ENCODE measurements at places on chromosomes 7 and 10.

GRCh38 chr10:44961230-44961571 is 1.6 kb downstream of the RASSF4 start:
- no peak for DNase-seq

DNA sequence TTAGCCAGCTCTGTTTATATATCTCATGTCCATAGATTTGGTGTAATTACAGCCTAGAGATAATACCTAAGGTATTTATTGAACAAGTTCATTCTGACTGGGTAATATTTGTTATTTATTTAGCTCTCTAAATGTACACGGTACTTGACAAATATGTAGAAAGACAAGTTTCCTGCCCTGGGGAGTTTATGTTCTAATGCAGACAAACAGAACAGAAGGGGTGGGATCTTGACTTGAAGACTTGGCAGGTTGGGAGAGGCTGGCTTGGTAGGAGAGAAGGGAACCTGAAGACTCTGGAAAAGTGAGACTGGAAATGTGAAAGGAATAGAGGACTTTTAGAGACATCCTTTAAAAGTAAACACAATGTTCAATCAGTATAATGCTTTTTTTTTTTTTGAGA is 97.7 kb upstream of the CDK6 start:
- DNase-seq = no peak

DNA sequence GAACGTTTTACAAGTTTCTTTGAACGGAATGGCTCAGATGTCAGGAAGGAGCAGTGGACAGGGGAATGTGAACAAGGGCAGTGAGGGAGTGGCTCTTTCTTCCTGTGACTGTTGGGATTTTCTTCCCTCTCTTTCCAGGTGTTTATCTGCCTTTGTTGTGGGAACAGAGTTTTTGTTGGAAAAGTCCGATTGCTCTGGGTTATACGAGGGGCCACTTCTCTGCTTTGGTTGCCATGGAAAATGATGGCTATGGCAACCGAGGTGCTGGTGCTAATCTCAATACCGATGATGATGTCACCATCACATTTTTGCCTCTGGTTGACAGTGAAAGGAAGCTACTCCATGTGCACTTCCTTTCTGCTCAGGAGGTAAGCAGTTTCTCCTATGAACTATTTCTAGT is 41.4 kb downstream of the ZRANB1 start:
- DNase-seq = peak; percentile 39

GRCh38 chr10:46048152-46048551 is 2.1 kb upstream of the MSMB start:
- DNase-seq = no peak

DNA sequence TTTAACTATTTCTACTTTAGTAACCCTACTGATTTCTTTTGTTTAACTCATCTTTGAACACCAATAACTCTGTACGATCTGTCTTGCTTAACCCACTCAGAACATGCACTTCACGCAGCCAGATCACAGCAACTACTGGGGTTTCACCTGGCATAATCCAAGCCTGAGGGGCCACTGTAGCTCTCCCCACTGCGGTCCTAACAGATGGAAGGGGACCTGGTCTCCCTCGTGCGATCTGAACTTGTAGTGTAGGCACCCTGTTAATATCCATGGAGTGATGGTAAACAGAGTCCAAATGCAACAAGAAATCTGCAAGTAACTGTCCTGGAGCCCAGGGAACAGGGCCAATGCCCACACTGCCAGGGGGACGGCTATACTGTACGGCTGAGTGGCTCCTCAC is 45.5 kb downstream of the INSIG1 start:
- DNase-seq = no peak

DNA sequence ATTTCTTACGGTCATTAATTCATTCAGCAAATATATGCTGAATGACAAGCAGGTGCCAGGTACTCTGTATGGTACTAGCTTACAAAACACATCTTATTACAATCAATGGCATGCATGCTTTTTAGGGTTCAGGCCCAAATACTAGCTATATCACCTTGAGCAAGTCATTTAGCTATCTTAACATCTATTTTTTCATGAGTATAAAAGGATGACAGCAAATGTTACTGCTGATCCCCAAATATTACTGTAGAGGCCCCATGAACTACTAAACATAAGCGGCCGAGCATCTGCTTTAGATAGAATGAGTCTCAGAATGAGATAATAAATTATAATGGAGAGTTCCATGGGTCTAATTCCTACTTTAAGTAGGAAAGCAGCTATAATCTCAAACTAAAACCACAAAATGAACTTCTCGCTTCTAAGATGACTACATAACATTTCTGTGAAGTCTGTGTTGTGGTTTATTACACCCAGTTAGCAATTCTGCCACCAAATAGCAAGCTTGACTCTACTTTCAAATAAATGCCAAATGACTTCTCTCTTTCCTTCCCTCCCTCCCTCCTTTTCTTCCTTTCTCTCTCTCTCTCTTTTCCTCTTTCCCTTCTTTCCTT is 113.7 kb upstream of the LRRN3 start:
- no peak for DNase-seq

DNA sequence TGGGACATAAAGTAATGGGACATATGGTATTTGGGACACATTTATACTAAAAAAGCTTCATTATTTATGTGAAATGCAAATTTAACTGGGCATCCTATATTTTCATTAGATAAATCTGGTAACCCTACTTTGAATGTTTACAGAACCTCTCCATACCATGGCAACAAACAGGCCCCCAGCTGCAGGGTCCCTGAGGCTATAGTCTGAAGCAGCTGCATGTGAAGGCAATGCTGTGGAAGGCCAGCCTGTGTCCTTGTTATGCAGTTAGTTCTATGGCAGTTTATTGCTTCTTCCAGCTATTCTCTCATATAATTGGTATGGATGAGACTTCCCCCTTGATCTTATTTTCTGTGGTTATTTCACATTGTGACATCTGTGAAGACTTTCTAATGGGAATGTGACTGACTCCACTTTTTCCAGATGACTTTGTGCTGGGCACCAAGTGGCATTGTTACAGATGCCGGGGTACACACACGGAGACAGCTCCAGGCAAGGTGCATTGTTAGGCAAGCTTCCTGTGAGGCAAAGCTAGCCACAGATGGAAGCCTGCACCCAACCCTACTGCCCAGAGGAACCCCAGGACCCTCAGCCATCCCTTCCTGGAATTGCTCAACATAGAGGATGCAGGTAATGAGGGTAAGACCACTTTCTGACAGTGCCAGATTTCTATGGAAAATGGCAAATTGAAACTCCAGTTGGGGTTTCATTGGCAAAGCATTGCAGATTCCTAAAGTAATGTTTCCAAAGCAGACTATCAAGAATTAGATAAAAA is 49.5 kb upstream of the ADAM12 start:
- DNase-seq = no peak

DNA sequence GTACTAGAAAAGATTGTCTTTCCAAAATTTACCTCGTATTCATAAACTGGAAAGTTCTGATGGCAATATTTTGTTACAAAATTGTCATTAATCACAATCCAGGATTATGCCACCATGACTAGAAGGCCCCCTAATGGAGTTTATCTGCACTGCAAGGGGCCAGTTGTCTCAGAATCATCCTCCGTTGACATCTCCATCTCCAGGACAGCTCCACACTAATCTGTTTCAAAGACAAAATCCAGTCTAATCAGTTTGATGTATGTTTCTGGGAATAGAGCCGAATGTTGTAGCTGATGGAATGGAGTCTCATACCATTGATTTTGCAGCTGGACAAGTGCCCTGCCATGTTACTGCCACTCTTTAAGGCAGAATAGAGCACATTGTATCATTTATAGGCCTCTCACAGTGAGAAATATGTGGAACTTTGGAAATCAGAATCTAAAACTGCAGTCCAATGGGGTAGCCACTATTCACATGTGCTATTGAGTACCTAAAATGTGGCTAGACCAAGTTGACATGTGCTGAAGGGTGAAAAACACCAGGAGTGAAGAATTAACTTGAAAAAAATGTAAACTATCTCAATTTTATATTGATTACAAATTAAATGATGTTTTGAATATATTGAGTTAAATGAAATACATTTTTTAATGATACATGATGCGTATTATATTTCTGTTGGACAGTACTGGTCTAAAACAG is 38.3 kb upstream of the TOMM7 start:
- DNase-seq = peak; percentile 59

- no peak for DNase-seq
Observed at GRCh38 chr10:78296785-78297184, 263.1 kb downstream of the RPS24 start.

GRCh38 chr10:101935431-101935830 is 91.8 kb upstream of the KCNIP2 start:
- DNase-seq = no peak
